ENCODE measurements at places on chromosomes 7 and 10. TPM values are rescaled to one million over a fixed set of nuclear protein-coding genes. Genes with fewer than 3 reads are reported as not detected.

DNA sequence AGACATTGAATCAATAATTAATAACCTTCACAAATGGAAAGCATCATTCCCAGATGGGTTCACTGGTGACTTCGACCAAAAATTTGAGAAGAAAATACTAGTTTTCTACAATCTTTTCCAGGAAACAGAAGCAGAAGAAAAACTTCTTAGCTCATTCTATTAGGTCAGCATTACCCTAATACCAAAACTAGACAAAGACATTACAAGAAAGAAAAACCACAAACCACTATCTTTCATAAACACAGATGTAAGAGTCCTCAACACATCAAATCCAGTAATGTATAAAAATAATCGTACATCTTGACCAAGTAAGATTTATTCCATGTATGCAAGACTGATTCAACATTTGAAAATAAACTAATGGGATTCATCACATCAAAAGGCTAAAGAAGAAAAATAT, 64.0 kb upstream of the CDK1 start:
- H3K27ac ChIP-seq = no peak overlapping the region
- no peak for DNase-seq
- peaks cover 13% of the 10 kb centered on the region for H3K4me1 ChIP-seq
- H3K36me3 ChIP-seq = no peaks in the 10 kb centered on the region

DNA sequence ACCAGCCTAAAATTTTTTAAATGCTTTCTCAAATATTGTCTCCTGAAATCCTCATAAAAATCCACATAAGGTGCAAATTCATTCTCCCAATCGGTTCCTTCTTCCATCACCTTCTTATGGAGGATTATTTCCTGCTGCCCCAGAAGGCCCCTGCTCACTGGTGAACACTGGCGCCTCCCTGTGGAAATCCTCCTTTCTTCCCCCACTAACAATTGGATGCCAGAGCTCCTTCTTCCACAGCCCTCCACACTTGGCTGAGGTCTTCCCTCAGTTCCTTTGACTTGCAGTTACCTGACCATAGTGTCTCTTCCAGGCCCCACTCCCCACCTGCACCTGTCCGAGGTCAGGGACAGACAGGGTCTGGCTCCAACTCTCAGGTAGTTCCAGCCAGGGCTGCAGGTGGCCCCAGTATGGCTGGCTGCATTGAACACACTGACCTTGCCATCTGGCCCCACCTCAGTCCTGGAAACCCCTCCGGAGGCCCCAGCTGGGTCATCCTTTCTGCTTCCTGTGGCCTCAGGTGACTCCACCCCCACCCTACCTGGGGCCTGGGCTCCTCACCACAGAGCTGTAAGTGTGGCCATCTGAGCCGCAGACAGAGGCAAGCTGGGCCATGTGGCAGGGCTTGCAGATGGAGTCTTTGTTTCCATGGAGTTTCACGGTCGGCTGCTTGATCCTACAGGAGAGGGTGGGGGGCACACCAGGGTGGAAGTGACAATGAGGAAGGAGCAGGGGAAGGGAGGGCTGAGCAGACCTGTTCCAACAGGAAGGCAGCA, 18.4 kb downstream of the SPOCK2 start:
- peaks cover 4% of the 10 kb centered on the region for H3K4me1 ChIP-seq
- peaks cover 32% of the 10 kb centered on the region for H3K27me3 ChIP-seq
- peak overlapping the region; percentile 8 for H3K27ac ChIP-seq
- DNase-seq = no peak

AGR3 gene
- not detected for polyA plus RNA-seq

DNA sequence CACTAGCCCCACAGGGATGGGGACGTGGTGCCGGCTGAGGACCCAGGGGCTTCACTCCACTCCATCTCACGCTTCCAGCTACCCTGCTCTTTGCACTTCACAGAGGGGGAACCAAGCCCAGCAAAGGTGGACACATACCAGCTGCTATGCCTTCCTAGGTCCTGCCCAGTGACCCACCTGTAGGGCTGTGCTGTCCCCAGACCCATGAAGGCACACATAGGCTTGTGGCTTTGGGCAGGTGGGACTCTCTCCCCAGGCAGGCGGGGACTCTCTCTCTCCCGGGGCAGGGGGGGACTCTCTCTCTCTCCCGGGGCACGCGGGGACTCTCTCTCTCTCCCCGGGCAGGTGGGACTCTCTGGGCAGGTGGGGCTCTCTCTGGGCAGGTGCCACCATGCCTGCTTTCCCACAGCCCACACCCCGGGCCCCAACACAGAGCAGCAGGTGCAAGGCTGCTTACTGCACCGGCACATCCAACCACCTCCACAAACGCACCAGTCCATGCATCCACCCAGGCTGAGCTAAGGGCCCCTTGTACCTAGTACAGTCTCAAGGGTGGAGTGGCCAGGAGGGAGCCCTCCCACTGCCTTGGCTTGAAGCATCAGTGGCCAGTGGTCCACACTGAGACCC, 13.8 kb upstream of the GPR146 start:
- peaks cover 4% of the 10 kb centered on the region for H3K27me3 ChIP-seq
- no peak overlapping the region for H3K27ac ChIP-seq
- H3K4me3 ChIP-seq = no peak overlapping the region
- H3K4me1 ChIP-seq = peaks cover 45% of the 10 kb centered on the region
- DNase-seq = no peak

GRCh38 chr10:87541114-87541513, 36.4 kb downstream of the MINPP1 start:
- H3K27ac ChIP-seq = no peak overlapping the region
- peaks cover 39% of the 10 kb centered on the region for H3K36me3 ChIP-seq
- no peak overlapping the region for H3K4me3 ChIP-seq

- H3K4me3 ChIP-seq = no peak overlapping the region
- H3K27ac ChIP-seq = no peak overlapping the region
- no peak for DNase-seq
- H3K36me3 ChIP-seq = no peaks in the 10 kb centered on the region
- no peaks in the 10 kb centered on the region for H3K4me1 ChIP-seq
- no peaks in the 10 kb centered on the region for H3K27me3 ChIP-seq
These were observed 620.6 kb downstream of the SUGCT start for GRCh38 chr7:40755438-40755837.

C10orf62 gene
- polyA plus RNA-seq = not detected

GRCh38 chr7:34849163-34849960, 187.9 kb downstream of the DPY19L1 start:
- no peak overlapping the region for H3K27ac ChIP-seq
- no peaks in the 10 kb centered on the region for H3K36me3 ChIP-seq
- DNase-seq = no peak
- no peak overlapping the region for H3K4me3 ChIP-seq
- H3K4me1 ChIP-seq = no peaks in the 10 kb centered on the region
- peaks cover 1% of the 10 kb centered on the region for H3K27me3 ChIP-seq

DNA sequence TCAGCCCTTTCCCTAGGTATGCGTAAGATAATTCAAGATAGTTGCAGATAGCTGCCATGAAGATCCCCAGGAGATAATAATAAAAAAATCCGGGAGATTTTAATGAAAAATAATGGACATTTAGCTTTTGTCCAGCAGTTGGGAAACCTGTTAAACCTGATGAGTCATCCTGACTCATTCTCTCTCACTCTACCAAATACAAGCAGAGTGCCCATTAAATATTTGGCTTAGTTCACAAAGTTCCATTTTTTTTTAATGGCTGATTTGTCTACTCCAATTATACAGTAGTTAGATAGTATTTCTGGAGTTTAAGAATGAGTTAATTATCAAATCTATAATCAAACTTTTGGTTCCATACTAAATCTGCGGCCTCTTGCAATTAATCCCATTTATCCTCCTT, 2.1 kb upstream of the SHTN1 start:
- peaks cover 5% of the 10 kb centered on the region for H3K4me1 ChIP-seq
- peaks cover 11% of the 10 kb centered on the region for H3K27me3 ChIP-seq
- no peak overlapping the region for H3K27ac ChIP-seq
- no peak overlapping the region for H3K4me3 ChIP-seq
- DNase-seq = no peak

OR2A5 gene
- polyA plus RNA-seq = not detected

GRCh38 chr7:154931906-154932305, 71.0 kb downstream of the PAXIP1 start:
- no peak for DNase-seq
- peaks cover 5% of the 10 kb centered on the region for H3K27me3 ChIP-seq
- peaks cover 47% of the 10 kb centered on the region for H3K4me1 ChIP-seq
- peaks cover 25% of the 10 kb centered on the region for H3K36me3 ChIP-seq

DNA sequence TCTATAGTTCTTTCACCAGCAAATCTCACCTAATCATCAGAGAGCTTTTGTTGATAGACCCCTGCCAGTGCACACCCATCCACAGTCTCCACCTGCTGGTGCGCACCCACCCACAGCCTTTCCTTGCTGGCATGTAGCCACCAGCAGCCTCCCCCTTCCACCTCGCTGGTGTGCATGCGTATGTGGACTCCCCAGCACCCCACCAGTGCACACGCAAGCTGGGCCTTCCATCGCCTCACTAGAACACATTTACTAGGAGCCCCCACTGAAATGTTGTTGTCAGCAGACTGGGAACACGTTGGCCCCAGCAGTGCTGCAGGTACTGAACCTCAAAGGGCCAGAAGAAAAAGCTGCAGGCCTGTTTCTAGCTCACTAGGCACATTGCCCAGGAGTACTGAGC, 104.9 kb upstream of the ZWINT start:
- no peaks in the 10 kb centered on the region for H3K27me3 ChIP-seq
- no peak overlapping the region for H3K27ac ChIP-seq
- H3K36me3 ChIP-seq = no peaks in the 10 kb centered on the region
- no peak for DNase-seq
- H3K4me3 ChIP-seq = no peak overlapping the region

GRCh38 chr7:101910991-101911799, 93.8 kb downstream of the CUX1 start:
- no peak for DNase-seq
- H3K36me3 ChIP-seq = no peaks in the 10 kb centered on the region
- H3K4me1 ChIP-seq = peaks cover 34% of the 10 kb centered on the region
- H3K27me3 ChIP-seq = no peaks in the 10 kb centered on the region
- H3K27ac ChIP-seq = no peak overlapping the region
- no peak overlapping the region for H3K4me3 ChIP-seq

DNA sequence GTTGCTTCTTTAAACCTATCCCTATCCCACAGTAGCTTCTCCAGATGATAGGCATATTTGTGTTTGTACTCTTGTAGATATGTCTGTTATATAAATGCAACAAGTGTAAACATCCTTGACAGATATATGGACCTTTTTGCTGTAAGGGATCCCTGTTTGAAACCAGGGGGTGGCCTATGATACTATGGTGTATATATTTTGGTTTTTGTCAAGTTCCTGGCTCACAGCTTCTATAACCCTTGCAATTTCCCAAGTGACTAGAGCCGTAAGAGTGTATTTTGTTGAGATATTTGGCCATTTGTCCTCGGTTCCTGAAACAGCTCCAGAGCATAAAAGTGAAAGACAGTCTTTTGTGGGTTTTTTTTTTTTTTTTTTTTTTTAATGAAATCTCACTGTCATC, 9.7 kb downstream of the COMTD1 start:
- DNase-seq = no peak
- peak overlapping the region; percentile 83 for H3K27ac ChIP-seq
- H3K4me1 ChIP-seq = peaks cover 29% of the 10 kb centered on the region
- peaks cover 10% of the 10 kb centered on the region for H3K36me3 ChIP-seq
- H3K27me3 ChIP-seq = peaks cover 6% of the 10 kb centered on the region

HSPA12A gene
- not detected for polyA plus RNA-seq
